ENCODE measurements at places on chromosomes 3 and 15.
A peak's percentile ranks its signal among the peaks of the same experiment; 100 is the strongest.

DNA sequence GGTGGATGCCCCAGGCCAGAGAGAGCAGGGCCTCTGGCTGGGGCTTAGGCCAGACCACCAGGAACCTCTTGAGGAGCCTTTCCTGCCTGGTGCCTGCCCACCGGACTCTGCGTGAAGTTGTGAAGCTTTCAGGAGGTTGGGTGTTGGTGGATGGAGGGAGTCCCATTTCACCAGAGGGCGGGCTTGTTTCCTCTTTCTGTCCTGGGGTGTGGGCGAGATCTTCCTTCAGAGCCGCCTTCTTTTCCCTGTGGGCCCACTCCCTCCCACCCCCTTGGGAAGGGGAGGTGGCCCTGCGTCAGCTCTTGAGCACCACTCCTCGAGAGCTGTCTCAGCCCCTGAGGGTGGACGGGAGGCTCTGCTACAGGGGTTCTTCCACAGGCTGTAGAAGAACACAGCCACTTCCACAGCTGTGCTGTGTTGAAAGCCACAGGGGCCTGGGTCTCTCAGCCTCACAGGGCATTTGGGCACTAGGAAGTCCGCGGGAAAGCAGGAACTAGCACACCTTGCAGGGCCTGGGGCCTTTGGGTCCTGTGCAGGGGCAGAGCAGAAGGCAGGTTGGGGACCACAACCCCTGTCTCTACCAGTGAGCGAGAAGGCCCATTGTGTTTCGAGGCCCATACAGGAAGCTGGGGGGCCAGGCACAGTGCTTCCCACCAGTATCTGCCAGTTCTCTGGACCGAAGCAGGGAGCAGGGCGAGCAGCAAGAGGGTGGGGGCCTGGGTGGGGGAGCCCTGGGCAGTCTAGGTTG lies 2.1 kb downstream of the AMIGO3 start:
- DNase-seq, result no peak

DNA sequence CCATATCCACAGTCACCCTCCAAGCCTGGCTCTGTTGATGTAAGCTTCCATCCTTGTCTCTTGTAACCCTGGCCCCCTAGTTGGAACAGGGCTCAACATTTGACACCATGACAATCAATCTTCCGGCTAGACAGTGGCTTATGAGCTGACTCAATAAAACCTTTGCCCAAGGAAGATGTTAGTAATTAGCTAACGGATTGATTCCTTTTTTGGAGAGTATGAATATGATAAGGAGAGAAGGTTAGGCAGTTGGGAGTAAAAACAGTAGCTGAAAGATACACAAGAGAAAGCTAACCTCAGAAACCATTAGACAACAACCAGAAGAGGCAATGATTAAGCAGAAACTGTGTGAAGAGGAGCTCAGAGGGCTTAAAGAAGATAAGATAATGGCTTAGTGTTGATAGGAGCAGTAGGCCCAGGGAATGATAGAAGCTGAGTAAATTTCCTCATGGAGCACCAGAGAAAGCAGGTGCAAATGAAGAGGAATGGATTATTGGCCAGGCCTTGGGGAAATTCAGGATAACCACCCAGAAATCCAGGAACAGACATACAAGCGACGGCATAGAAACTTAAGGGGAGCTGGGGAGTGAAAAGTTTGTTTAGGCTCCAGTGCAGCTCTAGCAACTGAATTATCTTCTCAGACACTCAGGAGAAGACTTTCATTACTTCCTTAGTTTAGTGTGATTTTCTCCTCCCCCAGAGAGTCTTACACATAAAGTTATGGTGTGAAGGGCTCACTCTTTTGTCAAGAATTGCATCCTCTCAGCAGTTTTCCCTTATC lies 7.8 kb upstream of the RFX7 start:
- DNase-seq, result no peak

- DNase-seq, result no peak
These were observed 4.8 kb downstream of the SHF start for GRCh38 chr15:45182996-45183395.

DNA sequence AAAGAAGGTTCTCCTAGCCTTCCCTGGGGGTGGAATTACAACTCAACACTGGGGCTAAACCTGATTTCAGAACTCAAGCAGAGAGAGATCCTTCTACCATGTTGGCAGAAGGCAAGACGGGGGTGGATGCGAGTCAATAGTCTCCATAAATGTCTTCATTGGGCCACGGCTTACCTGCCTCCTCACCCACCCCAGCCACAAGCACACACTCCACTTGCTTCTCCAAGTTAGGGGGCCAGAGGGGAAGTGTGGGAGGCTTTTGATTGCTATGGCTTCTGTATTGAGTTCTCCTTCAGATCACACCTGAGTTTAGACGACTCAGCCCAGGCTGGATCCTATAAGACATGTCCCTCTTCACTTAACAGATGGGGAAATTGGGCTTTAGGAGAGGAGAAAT lies 178.9 kb downstream of the UACA start:
- no peak for DNase-seq

GRCh38 chr3:14273901-14274611 lies 95.4 kb downstream of the LSM3 start:
- DNase-seq, result no peak

- DNase-seq, result peak; percentile 8
These were observed 692 bp downstream of the PSMD2 start for GRCh38 chr3:184299488-184300377.

- DNase-seq, result no peak
These were observed 196.8 kb upstream of the LPP start for GRCh38 chr3:187957165-187957581.

GRCh38 chr15:96416934-96417759 lies 86.6 kb downstream of the NR2F2 start:
- DNase-seq, result no peak
